ENCODE measurements at places on chromosomes 4 and X.

- no peak for DNase-seq
Measured at GRCh38 chrX:105265093-105265492, 44.6 kb upstream of the TEX13A start.

DNA sequence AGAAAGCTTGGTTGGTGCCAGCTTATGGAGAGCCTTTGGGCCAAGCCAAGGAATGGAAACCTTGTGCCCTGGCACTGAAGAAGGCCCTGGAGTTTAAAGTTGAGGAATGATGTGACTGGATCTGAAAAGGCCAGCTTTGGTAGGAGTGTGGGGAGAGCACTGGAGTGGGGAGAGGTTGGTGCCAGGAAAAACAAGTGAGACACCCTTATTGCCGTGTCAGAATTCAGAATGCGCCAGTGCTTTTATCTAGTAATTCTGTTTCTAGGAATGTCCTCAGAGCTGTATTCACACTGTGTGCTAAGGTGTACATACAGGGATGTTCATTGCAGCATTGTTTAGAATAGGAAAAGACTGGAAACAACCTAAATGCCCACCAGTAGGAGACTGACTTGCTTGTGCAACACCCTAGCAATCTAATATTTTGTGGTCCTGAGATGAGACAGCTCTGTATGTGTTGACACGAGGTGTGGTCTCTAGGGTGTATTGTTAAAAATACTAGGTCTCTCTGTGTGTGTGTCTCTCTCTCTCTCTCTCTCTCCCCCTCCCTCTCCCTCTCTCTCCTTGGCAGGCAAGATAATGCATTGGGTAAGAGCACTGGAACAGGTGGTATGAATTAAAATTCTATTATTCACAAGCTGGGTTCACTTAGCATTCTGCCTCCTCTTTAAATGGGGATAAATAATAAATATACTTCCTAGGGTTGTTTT, 107.8 kb downstream of the GATB start:
- no peak for DNase-seq

DNA sequence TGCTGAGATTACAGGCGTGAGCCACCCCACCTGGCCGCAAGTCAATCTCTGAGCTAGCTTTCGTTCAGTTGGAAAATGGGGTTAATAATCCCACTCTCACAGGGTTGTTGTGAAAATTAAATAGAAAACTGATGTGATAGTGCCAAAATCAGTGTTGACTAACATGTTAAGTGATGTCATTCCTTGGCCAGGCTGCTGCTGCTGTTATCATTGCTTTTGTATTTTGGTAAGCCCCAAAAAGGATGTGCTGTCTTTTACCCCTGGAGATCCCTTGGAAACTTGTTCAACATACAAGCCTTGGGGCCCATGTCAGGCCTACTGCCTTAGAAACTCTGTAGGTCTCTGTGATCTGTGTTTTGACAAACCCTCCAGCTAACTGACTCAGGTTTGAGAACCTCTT, 106.3 kb downstream of the AFF1 start:
- DNase-seq = no peak

GRCh38 chr4:157075811-157076577, at the start of gene GLRB:
GLRB (plus strand) TSS chr4:157076150; CDS start chr4:157078025, 1,875 bp downstream.
- no peak for DNase-seq

DNA sequence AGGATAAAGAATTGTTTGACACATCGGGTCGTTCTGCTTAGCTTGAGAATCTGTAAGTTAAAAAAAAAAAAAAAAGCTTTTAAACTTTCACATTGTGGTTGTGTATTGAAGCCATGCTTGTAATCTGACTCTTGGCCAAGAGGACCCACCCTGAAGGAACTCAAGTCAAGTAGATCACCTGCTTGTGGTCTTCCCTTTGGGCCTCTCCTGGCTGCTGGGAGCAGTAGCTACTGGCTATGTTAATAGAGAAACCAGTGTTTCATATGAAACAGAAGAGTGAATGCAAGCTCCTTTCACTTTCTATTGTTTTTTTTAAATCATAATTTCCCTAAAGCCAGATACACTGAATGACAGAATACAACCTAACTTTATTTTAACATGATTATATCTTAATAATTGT, 402.4 kb upstream of the NDST4 start:
- DNase-seq = no peak

Measured in activated effector memory CD4-positive, alpha-beta T cell treated with Interleukin-2 at 50 U/mL for 16 hours (primary cell).